T-helper 17 cell (primary cell): ENCODE measurements at places on chromosomes 11 and 22.

DNA sequence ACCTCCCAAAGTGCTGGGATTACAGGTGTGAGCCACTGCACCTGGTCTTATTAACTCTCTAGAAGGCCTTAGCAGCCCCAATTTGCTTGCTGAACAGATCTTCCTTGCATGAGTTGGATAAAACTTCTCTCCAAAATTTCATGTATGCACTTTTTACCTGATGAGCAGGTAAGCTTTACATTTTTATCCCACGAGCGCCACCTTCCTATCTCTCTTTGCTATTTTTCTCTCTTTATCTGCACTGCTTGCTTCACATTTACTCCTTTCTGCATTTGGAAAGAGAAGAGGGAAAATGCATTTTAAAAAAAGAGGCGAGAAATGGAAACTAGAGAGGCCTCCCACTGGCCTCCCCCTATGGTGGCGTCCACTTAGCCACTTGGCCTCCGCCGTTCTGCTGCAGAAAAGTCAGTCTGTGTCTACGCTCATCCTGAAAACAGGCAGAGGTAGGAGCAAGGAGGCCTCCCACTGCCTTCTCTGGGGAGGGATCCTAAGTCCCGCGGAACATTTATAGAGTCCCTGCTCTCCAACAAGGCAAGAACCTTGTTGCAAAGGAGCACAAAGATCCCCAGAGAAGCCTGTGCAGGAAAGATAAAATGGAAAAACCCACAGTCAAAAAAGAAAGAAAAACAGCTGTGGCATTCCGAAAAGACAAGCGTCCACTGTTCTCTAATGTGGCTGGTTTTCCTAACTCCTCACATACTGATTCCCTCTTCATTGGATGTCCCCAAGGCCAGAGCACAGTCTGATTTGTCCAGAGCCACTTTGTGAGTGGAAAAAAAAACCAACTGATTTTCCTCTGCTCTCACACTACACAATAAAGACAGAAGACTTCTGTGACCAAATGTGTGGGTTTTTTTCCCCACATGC lies 62.2 kb upstream of the INCENP start:
- no peak for DNase-seq

DNA sequence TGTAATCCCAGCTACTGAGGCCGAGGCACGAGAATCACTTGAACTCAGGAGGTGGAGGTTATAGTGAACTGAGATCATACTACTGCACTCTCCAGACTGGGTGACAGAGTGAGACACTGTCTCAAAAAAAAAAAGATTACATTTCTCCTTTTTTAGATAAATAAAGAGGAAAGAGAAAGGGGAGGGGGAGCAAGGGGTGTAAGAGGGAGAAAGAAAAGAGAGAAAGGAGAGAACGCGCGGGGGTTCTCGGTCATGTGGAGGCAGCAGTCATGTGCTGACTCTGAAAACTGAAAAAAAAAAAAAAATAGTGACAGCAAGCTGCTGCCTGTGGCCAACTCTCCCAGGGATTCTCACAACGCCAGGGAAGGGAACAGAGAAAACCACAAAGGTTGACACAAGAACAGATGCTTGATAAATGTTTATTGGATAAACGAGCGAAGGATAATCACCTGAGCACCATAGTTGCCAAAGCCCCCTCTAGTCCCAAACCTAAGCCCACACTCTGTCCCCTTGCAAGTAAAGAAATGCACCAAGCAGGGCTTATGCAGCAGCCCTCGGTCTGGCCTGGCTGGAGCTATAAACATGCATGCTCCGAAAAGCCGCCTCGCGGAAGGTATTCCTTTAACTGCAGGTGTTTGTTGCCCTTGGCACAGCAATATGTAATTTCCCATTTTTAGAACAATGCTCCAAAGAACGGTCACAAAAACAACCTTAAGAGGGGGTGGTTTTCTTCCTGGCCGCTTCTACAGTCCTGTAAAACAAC lies 14.5 kb downstream of the SCGB1A1 start:
- DNase-seq: no peak

GRCh38 chr11:123473941-123474677 lies 44.0 kb downstream of the GRAMD1B start:
- no peak for DNase-seq

DNA sequence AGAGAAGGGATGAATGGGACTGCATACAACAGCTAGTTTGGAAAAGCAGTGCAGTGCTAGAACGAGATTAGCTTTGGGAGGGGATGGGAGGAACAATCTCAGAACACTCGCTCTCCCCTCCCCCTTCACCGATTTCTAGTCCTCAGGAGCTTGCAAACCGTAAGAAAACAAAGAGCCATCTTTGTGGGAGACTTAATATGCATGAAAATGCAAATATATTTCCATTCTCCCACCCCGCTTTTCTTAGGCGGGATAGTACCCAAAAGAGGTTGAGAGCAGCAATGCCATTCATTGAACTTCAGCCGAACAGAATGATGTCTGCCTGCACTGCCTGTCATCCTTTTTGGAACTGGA lies 1.1 kb downstream of the SPINDOC start:
- DNase-seq: no peak

- no peak for DNase-seq
Observed at GRCh38 chr11:87315229-87315628, 277.5 kb downstream of the TMEM135 start.

GRCh38 chr11:108111126-108111525 lies 10.2 kb upstream of the ACAT1 start:
- DNase-seq: no peak

DNA sequence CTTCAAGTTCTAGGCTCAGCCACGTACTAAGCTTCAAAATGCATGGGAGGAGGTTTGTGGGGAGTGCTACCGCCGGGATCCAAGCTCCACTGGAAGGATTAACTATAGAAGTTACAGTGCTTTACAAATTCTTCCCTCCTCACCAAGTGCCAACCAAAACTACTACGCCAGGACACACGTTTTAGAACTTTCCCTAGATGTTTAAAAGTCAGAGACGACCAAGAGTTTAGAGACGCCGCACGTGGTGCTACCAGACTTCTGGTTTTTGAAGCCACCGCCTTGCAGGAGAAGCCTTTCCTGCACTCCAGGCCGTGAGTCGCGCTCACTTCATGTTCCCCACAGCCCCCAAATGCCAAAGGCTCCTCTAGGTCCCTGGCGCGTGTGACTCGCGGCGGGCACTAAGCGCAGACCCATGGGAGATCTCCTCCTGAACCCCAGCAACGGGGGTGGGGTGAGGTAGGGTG lies 734 bp downstream of the SNU13 start:
- no peak for DNase-seq

DNA sequence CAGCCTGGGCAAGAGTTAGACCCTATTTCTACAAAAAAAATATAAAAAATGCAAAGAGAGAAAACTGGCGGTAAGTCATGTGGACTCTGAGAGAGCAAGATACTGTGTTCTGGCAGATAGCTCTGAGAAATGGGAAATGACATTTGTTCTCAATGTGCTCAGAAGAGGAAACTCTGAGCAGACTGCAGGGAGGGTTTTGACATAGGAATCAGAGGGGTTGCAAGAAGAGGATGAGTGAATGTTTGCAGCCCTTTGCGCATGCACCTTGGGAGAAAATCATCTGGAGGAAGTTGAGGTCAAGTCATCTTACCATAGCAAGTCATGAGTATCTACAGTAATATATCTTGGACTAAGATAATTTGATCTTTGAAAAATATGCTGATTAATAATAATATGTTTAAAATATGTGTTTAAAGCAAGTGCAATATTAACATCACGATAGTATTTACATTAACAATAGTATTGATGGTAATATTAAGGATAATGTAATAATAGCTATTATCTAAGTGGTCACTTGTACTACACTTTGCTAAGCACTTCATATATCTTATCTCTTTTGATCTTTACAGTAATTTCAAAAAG lies 2.6 kb downstream of the ACER3 start:
- no peak for DNase-seq

DNA sequence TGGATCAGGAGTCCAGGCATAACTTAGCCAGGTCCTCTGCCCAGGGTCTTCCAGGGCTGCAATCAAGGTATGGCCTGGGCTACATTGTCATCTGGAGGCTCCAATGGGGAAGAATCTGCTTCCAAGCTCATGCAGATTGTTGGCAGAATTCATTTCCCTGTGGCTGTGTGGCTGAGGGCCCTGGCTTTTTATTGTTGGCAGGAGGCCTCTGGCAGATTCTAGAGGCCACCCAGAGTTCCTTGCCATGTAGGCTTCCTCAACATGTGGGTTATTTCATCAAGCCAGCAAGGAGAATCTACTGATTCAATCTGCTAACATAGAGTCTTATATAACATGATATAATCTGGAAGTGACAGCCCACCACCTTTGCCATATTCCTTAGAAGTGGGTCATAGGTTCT lies 16.4 kb upstream of the EP300 start:
- DNase-seq: no peak

GRCh38 chr22:46749682-46750529 lies 11.9 kb upstream of the CERK start:
- DNase-seq: no peak

DNA sequence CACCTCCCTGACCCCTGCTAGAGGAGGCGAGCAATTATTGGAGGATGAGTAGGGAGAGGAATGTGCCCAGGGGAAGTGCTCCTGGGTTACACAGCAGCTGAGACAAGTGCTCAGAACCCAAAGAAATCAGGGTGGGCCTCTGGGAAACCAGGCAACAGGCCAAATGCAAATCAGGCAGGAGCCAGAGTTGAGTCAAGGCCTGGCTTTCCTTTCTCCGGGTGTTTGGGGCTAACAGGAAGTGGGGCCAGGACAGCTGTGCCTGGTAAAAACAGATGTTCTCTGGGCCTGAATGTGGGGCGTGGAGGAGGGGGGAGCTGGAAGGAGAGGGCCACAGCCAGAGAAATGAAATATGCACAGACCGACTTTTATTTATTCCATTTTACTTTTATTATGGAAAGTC lies 22.0 kb downstream of the MFNG start:
- DNase-seq: no peak

GRCh38 chr11:31240340-31240904 lies 129.1 kb downstream of the DCDC1 start:
- no peak for DNase-seq

DNA sequence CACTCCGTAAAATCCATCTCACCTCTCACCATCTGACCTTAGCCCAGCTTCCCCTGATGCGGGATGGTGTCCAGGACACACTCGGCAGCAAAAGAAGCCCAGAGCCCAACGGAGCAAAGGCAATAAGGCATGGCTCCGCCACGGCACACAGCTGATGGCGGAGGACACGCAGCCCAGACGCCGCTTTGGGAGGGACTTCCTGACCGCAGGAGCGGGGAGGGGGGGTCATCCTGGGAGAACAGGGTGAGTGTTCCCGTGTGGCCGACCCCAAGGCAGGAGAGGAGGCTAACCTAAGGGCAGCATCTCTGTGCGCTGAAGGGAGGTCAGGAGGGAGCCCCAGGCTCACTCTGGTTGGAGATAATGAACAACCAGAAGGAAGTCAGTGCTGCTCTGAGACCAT lies 71.3 kb downstream of the TRMU start:
- DNase-seq: no peak

DNA sequence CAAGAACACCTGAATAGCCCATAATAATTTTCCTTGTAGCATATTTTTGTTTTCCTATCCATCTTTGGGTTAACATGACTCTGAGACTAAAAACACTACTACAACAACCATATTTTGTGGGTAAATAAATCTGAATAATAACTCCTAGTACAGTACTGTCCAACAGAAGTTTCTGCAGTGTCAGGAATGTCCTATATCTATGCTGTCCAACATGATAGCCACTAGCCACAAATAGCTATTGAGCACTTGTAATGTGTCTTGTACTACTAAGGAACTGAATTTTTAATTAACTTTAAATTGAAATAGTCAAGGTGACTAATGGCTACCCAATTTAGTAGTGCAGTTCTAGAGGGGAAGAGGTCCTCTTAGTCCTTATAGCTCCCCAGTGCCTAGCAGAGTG lies 135.6 kb downstream of the CADM1 start:
- DNase-seq: no peak

DNA sequence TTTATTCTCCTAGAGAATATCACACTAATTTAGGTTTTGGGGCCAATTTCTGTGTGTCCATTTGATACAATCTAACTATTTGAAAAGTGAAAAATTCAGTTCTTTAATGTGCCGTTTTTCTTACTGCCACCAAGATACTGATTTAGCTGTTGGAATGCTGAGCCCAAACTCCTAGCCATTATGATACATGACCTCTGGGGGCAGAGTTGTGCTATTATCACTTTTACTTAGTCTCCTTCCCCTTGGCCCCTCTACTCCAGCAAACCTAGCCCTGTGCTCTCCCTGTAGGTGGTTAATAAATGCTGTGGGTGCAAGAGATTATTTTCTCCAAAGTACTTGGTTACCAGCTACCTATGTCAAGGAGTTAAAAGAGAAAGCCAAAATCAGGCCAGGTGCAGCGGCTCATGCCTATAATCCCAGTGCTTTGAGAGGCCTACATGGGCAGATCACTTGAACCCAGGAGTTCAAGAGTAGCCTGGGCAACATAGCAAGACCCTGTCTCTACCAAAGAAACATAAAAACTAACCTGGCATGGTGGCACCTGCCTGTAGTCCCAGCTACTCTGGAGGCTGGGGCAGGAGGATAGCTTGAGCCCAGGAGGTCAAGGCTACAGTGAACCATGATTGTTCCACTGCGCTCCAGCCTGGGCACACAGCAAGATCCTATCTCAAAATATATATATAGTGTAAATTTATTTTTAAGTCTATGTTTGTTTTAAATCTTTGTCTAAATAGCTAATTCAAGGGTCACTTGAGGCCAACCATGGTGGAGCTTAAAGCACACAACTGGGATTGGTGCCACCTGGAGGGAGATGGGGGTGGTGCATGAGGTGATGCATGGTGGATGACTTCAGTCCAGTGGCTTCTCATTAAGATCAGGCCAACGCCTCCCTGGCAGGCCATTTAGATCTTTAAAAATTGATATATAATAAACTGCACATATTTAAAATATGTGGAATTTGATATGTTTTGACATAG lies 193.2 kb upstream of the PLET1 start:
- no peak for DNase-seq

GRCh38 chr11:18844753-18845367 lies 53.3 kb upstream of the PTPN5 start:
- DNase-seq: no peak

GRCh38 chr11:27213232-27213660 lies 149.8 kb downstream of the CCDC34 start:
- no peak for DNase-seq

GRCh38 chr11:79098146-79098545 lies 342.7 kb downstream of the TENM4 start:
- no peak for DNase-seq

DNA sequence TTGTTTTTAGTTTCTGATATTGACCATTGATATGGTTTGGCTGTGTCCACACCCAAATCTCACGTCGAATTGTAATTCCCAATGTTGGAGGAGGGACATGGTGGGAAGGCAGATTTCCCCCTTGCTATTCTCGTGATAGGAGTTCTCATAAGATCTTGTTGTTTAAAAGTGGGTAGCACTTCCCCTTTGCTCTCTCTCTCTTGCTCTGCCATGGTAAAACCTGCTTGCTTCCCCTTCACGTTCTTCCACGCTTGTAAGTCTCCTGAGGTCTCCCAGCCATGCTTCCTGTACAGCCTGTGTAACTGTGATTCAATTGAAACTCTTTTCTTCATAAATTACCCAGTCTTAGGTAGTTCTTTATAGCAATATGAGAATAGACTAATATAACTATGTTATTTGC lies 203.6 kb upstream of the CHORDC1 start:
- no peak for DNase-seq
